ENCODE measurements at places on chromosomes 4 and X.

DNA sequence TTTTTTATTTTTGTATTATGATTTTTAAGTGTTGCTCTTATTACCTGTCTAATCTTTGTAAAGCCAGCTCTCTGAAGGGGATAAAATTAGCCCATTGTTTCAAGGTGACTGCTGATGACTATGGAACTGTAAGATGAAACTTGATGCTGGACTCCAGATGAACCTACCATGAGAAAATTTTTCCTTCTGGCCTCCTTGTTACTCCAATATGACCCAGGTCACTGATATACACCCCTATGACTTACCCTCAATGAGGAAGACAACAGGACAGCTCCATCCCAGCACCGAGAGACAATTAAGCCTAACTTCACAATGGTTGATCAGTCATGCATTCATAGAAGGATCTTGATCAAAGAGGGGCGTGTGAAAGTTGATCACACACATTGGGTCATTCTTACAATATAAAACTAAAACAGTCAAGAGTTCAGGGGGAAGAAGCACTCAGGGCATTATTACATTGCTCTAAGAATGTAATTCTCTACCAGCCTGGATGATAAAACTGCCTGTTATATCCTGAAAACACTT is 230.8 kb upstream of the AGTR2 start:
- no peak for DNase-seq

DNA sequence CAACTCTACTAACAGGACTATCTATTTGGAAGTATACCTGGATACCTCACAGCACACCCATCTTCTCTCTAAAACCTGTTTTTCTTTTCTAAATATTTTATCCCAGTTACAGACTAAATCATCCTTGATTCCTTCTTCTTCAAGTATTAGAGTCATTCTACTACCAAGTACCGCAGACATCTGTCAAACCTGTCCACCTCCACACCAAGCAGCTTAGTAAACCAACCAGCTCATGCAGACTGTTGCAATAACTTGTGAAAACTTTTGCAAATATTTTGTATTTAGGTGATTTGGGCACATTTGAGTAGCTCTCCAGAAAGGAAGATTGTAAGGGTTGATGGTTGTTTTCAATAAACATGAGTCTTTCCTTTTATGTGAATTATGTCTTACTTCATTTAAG is 238.6 kb downstream of the ADAMTS3 start:
- DNase-seq, result no peak

DNA sequence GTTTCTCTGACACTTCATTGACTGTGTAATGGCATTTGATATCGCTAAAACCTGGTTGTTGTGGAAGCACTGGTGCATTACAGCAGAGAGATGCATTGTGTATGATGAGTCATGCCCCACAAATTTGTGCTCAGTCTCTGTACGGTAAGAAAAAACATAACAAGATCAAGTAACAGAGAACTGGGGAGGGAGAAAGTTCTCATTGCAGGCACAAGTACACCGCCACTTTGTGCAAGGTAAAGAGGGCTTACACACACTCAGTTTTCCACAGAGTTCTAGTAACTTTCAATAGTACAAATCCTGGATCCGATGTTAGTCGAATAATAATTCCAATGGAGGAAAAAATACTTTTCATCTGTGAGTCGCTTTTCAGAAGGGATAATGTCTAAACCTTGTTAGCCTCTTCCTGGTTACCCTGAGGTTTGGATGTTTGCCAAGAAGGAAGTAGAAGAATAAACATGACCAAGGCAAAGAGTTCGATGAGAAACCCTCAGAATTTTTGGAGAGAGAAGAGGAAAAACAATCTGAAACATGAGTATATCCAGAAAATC is 512.5 kb upstream of the SLIT2 start:
- no peak for DNase-seq

DNA sequence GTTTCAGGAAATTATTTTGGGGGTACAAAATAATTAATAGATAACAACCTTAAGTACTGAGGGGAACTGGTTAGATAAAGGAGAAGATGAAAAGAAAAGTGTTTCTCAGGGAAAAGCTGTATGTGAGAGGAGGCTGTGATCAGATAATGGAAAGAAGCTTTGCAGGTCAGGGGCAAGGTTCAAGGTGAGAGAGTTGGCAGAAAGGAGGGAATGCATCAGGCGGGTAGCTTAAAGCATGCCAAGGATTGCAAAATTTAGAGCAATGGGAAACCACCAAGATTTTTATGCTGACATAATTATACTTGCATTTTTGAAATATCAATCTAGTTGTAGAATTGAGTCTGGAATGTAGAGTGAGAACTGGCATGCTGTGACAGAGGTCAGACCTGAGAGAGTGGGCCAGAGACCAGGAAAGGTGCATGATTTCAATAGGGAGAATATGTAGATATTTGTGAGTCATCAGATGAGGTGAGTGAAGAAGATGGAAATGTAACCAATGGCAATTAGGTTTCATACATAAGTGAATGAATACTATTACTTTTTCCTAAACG is 508.7 kb downstream of the TRIML1 start:
- no peak for DNase-seq

GRCh38 chrX:936979-937769 is 275.3 kb downstream of the CRLF2 start:
- DNase-seq, result no peak

DNA sequence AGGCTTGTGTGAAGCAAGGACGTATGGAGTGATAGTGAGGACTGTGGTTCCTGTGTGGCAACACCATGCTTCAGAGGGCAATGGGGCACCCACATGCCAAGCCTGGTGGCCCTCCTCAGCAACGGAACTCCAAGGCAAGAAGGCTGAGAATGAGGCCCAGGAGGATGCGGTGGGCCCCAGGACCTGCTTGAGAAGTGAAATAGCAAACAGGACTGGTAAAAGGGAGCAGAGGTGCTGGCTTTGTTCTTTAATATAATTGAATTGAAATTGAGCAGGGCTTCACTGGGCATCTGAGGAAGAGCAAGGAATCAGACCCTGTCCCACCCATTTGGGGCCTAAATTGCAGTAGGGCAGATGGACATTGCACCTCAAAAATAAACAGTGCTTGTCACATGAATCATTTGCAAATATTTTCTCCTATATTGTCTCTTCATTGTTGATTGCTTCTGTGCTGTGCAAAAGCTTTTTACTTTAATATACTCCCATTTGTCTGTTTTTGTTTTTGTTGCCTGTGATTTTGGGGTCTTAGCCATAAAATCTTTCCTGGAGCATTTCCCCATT is 2.3 kb downstream of the TMEM187 start:
- no peak for DNase-seq

DNA sequence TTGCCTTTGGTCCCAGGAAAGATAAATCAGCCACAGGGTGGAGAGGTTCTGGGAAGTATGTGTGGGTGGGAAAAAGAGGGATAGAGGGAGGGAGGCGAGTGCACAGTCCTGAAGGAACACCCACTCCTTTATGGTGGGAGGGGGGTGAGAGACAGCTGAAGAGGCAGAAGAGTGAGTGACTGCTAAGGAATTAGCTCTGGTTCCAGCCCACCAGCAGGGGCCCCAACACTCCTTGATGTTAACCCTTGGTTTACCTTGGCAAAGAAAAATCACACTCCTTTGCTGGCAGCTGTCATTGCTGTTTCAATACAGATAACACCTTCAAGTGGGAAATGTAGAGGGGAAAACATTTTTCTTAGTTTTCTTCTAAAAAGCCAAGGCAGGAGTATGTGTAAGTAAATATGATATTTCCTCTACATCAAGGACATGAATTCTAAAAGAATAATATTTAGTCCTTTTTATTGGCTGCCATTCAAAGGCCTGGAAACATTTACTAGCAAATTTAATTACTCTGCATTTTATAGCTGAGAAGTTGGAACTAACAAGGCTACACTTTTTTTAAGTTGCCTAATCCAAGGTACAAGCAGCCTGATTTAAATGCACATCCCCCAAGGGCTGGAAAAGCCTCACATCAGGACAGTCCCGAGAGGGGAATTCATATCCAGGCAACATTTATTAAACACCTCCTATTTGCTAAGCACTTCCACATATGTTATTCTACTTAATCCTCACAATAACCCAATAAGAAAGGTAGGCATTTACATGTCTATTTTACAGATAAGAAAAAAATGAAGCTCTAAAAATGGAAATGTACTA is 81.7 kb downstream of the HS6ST2 start:
- no peak for DNase-seq

DNA sequence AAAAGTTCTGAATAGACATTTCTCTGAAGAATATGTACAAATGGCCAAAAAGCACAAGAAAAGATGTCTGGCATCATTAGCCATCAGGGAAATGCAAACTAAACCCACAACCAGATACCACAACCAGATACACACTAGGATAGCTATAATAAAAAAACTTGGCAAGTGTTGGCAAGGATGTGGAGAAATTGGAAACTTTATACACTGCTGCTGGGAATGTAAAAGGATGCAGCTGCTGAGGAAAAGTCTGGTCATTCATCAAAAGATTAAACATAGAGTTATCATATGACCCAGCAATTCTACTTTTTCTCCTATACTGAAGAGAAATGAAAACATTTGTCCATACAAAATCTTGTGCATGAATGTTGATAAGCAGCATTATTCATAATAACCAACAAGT is 92.3 kb downstream of the UCHL1 start:
- DNase-seq, result no peak

GRCh38 chr4:37641352-37641751 is 44.8 kb downstream of the RELL1 start:
- DNase-seq, result no peak

GRCh38 chr4:29770627-29771026 is 949.5 kb upstream of the PCDH7 start:
- no peak for DNase-seq

GRCh38 chr4:37023504-37023903 is 221.0 kb upstream of the NWD2 start:
- DNase-seq, result no peak

DNA sequence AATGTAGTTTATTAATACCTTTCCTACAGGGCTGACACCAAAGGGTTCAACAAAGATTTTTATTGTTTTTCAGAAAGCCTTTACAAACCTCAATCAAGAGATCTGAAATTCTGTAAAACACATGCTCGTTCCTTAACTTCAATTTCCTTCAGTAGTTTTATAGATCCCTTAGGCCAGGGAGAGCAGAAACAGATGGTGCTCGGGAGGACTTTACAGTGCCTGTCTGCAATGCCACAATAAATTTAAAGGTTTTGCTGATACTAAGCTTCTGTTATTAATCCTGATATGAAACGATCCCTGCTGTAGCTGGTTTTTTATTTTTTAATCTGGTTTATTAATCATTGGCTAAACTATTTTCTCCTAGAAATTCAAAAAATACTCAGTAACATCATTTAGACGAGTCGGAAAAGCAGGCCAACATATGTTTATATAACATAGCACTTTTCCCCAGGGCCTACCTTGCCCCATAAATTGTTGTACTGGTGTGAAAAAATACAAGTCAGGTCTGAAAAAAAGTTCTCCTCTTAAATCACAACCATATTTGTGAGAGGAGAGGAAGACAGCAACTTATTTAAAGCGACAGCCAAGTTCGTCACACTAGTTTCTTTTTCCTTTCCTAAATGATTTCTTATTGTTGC is 39.8 kb downstream of the SHISA3 start:
- DNase-seq, result no peak

DNA sequence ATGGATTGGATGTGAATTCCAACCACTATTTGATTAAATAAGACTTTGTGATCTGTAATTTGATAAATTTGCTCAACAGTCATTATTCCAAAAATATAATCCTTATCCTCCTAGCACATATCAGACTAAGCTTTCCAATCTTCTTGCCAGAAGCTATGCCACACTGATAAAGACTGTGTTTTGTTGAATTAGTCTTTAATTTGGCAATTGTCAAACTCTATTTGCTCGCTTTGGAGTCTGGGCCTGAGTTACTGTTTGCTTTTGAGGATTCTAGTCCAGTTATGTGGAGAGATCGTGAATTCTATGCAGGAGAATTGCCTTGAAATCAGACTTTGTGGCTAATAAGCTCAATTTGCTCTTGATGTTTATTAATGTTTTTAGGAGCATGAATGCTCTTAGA is 10.9 kb upstream of the RNF150 start:
- no peak for DNase-seq

DNA sequence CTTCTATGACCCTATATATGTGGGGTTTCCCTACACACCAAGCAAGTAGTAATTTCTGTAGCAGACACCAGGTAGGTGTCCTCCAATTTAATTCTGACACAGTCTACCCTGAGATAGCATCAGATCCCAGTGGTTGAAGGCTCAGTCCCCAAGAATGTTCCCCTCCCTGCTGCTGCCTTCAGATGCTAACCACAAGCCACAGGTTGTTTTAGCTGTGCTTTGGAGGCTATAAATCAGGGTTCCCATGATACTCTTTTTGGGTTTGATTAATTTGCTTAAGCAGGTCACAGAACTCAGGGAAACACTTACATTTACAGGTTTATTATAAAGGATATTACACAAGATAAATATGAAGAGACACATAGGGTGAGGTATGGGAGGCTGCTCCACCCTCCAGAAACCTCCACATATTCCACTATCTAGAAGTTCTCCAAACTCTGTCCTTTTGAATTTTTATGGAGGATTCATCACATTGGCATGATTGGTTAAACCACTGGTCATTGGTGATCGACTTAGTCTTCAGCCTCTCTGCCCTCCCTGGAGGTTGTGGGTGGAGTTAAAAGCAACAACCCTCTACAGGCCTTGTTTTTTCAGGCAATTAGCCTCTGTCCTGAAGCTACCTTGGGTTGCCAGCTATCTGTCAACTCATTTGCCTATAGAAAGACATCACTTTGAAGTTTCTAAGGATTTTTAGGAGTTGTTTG is 50.8 kb downstream of the GRIA2 start:
- no peak for DNase-seq

GRCh38 chr4:95151255-95151654 is 393.5 kb downstream of the BMPR1B start:
- no peak for DNase-seq

GRCh38 chr4:154399259-154399974 is 92.2 kb downstream of the DCHS2 start:
- DNase-seq, result no peak

GRCh38 chr4:139740531-139741041 is 75.0 kb downstream of the MGST2 start:
- DNase-seq, result peak; percentile 36

GRCh38 chrX:141791856-141792255 is 46.3 kb upstream of the MAGEC3 start:
- no peak for DNase-seq

DNA sequence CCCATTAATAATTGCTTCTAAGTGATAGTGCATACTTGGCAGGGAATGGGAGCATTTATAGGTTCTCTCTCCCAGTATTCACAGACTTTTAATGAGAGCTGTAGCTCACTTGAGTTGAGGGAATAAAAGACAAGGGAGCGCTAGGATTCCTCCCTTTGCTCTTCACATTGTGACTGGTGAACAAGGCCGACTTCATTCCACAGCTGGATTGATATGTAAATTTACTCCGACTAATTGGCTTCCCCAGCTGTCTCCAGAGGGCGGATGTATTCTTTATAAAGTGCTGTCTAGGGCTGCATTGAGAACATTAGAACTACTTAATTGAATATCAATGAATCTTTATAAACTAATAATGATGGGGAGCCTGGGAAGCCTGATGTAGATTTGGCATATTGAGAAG is 63.4 kb downstream of the GPR50 start:
- DNase-seq, result no peak

DNA sequence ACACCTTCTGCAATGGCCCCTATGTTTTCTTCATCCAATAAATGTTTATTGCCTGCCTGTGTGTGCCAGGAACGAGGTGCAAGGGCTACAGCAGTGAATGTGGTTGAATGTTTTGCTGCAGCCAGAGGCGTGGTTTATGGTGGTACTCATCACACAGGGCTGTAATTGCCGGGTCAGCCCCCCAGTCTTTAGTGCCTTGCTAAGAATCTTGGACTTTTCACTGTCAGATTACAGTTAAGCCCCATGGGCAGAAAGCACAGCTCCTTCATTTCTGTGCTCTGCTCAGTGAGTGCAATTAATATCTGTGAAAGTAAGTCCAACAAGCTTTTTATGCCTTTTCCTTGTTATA is 67.8 kb downstream of the TAPT1 start:
- DNase-seq, result no peak

- no peak for DNase-seq
Observed at GRCh38 chr4:41678086-41678816, 70.3 kb downstream of the PHOX2B start.
